ENCODE measurements at places on chromosomes 1 and 21.

- no peak for DNase-seq
Measured at GRCh38 chr1:22231995-22232690, 89.2 kb upstream of the WNT4 start.

DNA sequence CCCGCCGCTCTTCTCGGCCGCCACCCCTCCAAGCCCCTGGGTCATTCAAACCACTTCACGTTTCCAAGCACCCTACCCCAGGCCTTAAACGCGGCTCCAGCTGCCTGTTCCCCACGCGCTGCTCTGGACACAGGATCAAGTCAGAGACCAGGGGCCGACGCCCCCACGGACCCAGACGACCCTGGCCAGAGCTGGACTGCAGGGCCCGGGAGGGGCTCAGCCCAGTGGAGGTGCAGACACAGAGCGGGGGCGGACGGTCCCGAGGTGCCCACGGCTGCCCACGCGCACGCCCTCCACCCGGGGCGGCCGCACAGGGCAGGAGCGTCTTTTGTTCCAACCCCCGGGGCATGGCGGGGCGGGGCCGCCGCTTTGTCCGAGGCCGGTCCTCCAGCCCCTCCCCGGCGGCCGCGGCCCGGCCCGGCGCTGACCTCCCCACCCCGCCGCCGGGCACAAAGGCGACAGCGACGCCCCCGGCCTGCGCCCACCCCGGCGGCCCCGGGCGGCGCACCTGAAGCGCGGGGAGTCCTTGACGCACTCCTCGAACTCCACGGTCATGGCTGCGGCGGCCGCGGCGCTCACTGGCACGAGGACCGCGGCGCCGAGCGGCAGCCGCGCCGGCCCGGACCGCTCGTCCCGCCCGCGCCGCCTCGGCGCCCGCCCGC is 338 bp downstream of the ACAP3 start:
- no peak for DNase-seq

DNA sequence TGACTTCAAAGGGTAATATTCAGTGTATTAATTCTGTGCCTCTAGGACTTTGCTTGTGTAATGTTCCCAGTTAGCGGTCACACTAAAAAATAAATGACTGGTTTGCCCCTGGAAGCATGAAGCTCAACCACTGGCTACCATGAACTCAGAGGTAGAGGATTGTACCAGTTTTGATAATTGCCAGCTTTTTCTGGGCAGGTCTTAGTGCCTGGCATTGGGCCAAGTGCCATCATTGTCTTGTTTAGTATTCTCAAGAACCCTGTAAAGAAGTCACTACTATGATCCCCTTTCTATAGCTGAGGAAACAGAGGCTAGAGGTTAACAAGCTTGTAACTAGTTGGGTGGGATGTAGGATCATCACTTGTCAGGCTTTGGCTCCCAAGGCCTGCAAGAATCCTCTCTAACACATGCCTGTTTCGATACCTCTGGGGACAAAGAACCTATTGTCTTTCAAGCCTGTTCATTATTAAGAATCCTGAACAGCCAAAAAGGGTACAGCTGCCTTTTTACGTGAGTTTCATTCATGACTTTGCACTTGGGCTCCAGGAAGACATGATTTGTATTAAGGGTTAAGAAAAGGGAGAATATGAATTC is 121.9 kb upstream of the JUN start:
- DNase-seq, result no peak

DNA sequence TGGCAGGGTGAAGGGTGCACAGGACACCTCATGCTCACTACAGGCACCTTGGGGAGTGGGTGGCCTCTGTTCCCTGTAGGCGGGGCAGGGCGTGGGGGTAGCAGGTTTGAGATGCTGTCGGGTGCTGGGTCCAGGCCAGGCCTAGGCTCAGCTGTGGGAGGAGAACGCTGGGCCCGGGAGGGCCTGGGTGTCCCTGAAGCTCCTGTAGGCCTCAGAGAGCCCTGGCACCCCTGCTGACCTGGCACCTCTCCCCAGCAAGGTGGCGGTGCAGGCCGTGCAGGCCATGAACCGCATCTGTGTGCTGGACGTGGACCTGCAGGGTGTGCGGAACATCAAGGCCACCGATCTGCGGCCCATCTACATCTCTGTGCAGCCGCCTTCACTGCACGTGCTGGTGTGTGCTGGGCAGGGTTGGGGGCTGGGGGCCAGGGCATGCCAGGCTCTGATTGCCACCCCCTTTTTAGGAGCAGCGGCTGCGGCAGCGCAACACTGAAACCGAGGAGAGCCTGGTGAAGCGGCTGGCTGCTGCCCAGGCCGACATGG is 2.5 kb upstream of the GJC2 start:
- peak; percentile 3 for DNase-seq

DNA sequence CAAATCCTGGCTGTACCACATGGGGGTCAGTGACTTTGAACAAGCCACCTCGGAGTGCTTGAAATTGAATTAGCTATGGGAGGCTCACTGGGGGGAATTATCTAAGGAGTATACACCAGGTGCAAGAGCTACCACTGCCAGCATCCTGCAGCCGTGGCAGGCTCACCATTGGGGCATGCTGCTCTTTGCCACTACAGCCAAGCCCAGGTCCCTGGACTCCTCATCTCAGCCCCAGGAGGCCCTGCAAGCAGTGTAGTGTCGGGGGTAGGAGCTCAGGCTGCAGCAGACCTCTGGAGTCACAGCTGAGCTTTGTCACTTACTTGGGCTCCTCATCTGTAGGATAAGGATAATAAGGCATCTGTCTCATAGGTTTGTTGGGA is 35.3 kb downstream of the ACOT11 start:
- no peak for DNase-seq
